ENCODE measurements at places on chromosomes 5 and 9.

DNA sequence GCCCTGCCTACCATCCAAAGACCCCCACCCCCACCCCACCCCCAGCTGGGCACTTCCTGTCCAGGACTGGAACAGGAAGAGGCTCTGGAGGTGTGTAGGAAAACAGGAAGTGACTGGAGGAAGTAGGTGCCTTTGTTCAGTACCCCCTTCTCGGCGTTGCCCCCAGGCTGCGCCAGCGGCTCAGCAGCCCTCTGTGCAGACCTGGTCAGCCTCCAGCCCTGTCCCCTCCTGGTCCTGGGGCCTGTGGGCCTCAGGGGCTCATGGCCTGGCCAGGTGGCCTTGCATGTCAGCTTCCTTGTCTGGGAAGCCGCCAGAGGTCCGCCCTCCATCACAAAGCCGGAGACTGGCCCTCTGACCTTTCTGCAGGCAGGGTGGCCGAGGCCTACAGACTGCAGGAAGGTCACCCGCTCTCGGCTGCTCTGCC is 26.0 kb downstream of the FLT4 start:
- DNase-seq, result no peak

GRCh38 chr5:6700074-6700684 is 13.1 kb upstream of the TENT4A start:
- DNase-seq, result no peak

GRCh38 chr5:160280384-160281095 is 31.8 kb downstream of the CCNJL start:
- no peak for DNase-seq

- no peak for DNase-seq
Observed at GRCh38 chr5:95715799-95716461, 15.2 kb upstream of the RHOBTB3 start.

DNA sequence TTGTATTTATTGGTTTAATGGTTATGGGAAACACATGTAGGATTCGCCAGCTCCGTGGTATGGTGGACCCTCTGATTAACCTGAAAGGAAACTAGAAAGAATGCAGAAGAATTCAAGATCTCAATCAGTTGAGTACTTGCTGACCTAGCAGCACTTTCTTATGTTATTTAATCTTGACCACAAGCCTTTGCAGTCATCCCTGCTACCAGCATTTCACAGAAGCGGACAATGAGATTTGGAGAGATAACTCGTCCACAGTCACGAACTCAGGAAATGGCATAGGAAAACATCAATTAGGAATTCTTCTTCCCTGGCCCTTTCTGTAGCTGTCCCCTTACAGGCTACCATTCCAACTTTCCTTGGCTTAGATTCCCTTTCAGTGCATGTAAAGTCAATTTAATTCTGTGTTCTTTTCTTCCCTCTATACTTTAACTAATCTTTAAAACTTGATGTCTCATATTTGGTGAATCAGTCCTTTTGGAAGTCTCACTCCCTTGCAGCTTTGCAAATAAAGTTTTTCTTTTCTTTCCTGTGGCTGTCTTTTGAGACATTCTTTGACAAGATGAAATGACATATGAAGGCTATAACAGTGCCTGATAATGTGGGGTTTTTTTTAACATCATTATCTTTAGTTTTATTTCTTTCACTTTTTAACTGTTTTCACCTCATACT is 1.3 kb upstream of the SLC44A1 start:
- no peak for DNase-seq

DNA sequence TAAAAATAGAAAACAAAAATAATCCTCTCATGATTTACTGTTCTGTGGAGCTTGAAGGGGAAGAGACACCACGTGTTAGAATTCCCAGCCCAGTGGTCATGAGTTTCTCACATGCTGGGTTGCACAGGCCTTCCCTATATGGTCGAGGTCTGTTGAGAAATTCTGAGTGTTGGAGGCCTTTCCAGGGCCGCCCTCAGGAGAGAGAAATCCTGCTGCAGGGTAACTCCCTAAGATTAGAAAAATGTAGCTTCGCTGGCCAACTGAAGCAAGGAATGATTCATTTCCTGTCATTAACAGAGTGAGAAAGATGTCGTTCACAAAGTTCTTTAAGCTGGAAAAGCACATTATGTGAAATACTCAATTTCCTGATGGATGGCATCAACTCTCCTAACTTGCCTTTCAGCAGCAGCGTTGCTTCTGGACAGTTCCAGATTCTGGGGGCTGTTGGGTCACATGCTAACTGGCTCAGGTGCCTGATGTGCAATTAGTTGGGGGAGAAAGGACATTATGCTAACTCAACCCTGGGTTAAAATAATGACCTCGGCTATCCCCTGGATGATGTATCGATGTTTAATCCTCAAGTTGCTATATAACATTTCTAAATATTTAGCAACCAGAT is 104.8 kb upstream of the CD180 start:
- DNase-seq, result no peak

- no peak for DNase-seq
Observed at GRCh38 chr9:133814586-133815208, 76.5 kb upstream of the SARDH start.

- DNase-seq, result no peak
Observed at GRCh38 chr5:178496214-178496613, 94.0 kb downstream of the COL23A1 start.

DNA sequence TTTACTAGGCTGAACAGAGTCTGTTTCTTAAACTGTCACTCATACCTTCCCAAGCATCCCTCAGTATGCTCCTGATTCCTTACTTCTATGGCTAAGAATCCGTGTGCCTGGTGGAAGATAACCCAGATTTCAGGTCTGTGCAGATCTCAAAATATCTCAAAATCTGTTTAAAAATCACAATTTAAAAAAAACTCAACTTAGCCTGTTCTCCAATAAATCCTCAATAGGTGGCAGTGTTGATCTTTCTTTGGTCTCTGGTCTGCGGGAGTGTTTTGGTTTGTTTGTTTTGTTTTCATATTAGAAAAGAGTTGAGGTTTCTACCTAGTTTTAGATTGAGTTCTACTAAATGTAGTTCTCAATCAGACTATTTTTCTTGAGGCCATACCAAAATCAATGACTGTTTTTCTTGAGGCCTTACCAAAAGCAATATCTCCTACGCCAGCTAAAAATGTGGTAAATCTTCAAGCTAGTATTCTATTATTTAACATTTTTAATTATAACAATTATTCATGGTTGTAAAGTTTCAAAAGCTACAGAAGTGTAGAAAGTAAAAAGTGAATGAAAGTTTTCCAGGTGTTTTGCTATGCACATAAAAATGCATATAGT is 57.9 kb downstream of the TGFBR1 start:
- no peak for DNase-seq

DNA sequence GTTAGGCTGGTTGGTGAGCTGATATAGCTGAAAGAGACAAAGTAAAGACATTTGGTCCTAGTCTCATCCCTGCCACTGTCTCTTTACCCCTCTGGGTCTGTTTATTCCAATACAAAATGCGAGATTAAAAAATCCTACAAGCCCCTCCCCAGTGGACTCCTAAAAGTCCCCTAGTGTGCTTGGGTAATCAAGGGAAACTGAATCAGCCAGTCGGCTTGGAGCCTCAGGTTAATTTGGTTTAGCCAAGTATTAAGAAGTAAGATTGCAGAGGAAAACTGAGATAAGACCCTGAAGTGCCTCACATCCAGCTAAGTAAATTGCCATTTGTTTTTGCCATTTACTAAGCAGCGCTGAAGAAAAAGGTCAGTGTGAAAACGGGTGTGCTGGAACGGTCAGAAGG is 10.4 kb downstream of the NIM1K start:
- no peak for DNase-seq

GRCh38 chr5:150583541-150584225 is 56.8 kb upstream of the SYNPO start:
- DNase-seq, result no peak

DNA sequence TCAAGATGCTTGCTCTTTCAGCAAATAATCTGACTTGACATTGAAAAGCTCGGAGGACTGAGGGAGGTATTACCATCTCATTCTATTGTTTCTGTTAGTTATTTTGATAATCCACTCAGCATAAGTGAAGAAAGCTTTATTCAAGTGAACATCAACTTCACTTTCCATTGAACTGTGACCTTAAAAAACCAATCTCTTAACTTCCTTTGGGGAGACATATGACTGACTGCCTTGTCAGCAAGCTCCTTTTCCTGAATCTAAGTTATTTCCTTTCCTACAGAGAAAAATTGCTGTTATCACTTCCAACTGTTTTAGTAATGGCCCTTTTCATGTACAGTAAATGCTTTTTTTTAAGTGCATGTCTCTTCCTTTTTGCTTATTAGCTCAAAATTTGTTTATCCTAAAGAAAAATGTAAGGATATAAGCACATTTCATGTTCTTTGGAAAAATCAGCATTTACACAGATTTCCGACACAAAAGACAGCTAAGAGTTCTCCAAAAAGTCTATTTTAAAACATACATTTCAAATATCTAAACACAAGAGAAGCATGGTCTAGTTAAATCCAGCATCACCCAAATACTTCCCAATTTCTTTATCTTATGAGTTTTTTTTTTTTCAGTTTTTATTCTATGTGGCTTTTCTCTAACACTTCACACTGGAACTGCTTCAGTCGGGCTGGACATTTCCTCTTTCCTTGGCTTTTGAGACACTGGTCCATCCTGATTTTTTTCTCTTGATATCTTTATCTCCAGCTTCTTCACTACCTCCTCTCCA is 117.9 kb upstream of the DAB2 start:
- no peak for DNase-seq

GRCh38 chr5:178318382-178318781 is 85.8 kb upstream of the PHYKPL start:
- DNase-seq, result no peak

DNA sequence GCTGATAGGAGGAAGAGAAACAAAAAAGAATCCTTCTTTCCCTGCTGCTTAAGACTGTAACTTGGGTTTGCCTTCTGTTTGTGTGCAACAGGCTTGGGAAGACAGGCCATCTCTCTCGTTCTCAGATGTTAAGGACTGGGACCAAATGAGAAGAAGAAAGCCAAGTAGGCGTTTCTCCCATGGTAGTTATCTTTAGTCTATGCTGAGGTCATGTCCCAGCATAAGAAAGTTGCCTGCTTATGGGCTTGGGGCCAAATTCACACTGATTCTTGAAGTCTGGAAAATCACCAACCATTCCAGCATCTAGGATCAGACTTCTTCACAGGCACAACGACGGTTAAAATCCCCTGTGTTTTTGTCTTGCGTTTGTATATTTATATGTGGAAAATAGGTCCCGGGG is 44.2 kb upstream of the PALM2AKAP2 start:
- DNase-seq, result no peak

DNA sequence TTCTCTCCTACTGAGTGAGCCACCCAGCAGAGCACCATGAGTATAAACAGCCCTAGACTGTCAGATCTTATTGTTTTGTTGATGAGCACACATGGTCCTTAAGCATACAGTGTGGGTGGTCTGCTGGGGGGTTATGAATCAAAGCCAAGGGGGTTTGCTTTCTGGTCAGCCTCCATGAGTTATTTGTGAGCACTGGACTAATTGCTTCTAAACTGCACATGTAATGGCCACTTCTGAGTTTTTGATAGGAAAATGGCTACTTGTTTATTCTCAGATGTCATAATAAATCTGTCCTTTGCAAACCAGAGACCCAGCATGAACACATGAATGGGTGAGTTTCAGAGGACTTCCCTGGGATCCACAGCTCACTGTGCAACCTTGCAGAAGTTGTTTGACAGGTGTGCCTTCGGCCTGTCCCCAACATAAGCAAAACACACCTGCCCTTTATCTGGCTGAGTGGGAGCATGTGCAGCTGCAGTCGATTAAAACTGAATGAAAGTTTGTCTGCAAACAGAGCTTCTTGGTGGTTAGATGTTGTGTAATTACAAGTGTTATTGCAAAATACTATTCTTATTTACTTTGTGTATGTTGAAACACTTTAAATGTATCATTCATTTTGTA is 35.9 kb downstream of the MAMDC2 start:
- DNase-seq, result no peak

DNA sequence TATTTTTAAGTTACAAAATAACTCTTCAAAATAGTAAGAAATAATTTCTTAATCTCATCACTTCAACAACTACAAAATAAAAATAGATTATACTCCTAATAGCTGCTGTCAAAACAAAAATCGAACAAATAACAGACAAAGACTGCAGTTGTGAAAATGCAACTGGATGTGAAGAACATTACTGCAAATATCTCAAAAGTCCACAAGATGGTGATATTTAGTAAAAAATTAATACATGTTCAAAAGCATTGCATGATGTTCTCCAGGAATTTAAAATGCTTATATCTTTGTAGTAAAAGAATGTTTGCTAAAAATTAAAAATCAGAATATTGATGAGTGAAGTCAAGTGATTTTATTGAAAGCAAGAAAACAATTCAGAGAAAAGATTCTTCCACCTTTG is 66.2 kb downstream of the MPDZ start:
- DNase-seq, result no peak

GRCh38 chr5:125926172-125926571 is 497.0 kb upstream of the GRAMD2B start:
- no peak for DNase-seq

Measured in activated T-helper 1 cell treated with anti-CD3 and anti-CD28 coated beads, Interleukin-2, amount 50 U/mL, for 16 hours (primary cell).